ENCODE measurements at places on chromosomes 6 and 20.

GRCh38 chr6:79648328-79648727 is 17.2 kb downstream of the SH3BGRL2 start:
- DNase-seq: no peak

- DNase-seq: no peak
Measured at GRCh38 chr20:24211972-24212371, 223.4 kb upstream of the GGTLC1 start.

DNA sequence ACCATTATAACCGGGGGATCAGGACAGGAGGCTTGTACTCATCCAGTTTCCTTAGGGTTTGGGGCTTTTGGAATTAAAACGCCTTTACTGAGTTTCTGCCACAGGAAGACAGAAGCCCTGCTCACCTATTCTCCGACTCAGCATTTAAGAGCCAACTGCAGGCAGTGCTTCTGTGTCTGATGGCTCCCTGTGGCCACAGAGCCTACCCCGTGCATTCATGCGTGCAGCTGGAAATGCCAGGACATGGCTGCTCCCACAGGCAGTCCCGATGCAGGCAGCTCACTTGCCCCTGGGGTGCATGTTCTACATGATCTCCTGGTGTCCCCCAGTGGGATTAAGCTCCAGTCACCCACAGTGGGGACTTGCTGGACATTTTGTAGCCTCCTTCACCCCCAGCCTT is 22.2 kb downstream of the ZNF831 start:
- no peak for DNase-seq

DNA sequence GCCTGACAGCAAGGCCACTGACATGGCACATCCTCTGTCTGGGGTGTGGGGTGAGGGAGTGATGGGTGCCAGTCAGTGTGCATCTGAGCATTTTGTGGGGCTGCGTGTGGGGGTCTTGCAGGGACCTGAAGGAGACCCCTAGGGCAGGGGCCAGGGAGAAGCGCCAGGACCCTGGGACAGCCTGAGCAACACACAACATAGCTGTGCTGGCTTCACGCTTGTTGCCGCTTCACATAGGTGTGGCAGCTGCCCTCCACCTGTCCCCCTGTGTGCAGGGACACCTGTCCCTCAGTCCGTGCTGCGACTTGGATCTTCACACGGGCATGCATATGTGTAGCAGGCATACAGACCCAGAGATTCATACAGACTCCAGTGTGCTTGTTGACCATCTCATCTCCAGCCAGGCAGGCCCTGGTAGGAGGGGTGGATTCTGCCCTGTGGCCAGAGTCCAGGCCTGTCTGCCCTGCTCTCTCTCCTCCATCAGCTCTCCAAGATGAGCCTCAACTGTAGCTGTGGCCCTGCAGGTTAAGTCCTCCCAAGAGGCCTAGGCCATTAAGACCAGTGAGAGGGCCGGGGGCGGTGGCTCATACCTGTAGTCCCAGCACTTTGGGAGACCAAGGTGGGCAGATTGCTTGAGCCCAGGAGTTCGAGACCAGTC is 3.2 kb upstream of the NPBWR2 start:
- no peak for DNase-seq

DNA sequence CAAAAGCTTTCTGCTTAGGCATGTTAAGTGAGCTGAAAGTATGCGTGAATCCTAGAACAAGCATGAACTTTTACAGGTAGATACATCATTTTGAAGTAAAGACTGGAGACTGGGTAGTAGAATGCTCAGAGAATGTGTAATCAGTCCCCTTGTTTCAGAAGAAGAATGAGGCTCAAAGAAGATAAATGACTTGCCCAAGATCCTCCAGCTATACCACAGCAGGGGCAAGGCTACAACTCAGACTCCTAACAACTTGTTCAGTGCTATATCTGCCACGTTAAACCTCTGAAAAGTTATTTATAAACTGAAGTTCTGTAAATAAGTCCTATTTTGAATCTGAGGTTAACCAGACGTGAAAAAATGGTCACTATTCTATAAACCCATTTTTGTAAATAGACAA is 2.9 kb downstream of the RIPOR2 start:
- no peak for DNase-seq

- no peak for DNase-seq
Measured at GRCh38 chr6:170160031-170160627, 130.7 kb downstream of the DLL1 start.

GRCh38 chr6:110529907-110530306 is 53.5 kb upstream of the SLC22A16 start:
- DNase-seq: no peak

GRCh38 chr6:117034971-117035370 is 157.9 kb downstream of the RFX6 start:
- no peak for DNase-seq

GRCh38 chr6:122400121-122400450 is 634 bp downstream of the HSF2 start:
- no peak for DNase-seq

- DNase-seq: no peak
Measured at GRCh38 chr6:6629402-6629801, 40.9 kb downstream of the LY86 start.

GRCh38 chr20:13322198-13322597 is 101.1 kb downstream of the ISM1 start:
- no peak for DNase-seq

- no peak for DNase-seq
Measured at GRCh38 chr6:133503336-133503729, 262.2 kb downstream of the EYA4 start.

GRCh38 chr20:62723768-62724450 is 15.3 kb downstream of the NTSR1 start:
- no peak for DNase-seq

GRCh38 chr6:134047673-134048072 is 4.8 kb downstream of the SLC2A12 start:
- DNase-seq: no peak

GRCh38 chr6:148463671-148464070 is 121.0 kb downstream of the SASH1 start:
- DNase-seq: no peak

- DNase-seq: peak; percentile 28
Measured at GRCh38 chr20:32285621-32286371, 8.3 kb downstream of the KIF3B start.

DNA sequence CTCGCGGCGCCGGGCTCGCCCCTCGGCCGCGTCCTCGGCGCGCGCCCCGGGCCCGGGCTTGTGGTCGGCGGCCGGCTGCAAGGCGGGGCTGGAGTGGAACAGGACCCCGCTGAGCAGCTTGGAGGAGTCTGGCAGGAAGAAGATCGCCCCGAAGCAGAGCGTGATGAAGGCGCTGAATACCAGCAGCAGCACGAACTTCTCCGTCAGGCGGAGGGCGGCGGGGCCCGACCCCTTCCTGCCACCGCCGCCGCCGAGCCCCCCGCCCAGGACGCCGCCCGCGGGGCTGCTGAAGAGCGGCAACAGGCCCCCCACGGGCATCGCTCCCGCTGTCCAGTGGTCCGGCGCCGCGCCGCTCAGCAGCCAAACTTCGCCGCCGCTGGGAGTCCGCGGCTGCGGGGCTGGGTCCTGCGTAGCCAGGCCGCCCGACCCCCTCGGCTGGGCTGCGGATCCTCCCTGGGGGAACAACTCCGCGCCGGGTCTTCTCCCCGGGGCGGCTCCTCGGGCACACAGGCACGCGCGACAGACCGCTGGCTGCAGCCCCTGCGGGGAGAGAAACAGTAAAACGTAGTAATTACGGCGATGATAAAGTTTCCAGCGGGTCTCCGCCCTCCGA is 707 bp downstream of the MAN1A1 start:
- no peak for DNase-seq

DNA sequence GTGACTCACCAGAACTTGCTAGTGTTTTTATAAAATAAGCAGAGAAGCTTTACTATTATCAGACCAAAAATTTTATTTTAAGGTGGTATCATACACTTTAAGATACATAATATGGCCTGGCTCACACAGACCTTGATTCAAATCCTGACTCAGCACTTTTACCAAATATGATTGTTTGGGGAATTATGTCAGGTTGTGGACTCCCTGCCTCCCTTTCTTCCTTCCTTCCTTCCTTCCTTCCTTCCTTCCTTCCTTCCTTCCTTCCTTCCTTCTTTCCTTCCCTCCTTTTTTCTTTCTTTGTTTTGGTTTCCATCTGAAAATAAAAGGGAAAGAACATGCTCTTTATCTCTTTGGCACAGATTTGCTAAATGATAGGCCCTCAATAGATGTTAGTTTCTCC is 186.0 kb upstream of the MMS22L start:
- DNase-seq: no peak

DNA sequence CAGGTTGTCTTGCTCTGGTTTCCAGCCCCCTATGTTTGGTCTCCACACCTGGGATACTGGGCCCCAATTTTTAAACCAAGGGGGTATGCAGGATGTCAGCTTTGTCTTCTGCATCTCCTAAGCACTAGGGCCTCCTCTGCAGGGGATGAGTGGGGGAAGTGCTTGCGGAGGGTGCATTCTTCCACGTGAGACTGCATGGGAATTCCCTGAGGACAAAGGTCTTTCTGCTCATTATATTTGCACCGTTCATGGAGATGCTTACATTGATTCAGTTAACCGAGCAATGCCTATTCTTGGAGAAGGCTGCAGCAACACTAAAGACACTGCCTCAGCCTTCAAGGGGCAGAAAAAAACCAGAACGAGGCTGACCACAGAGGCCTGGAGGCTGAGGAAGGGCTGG is 45.4 kb downstream of the RAB44 start:
- no peak for DNase-seq

GRCh38 chr6:44966449-44967092 is 361.6 kb upstream of the RUNX2 start:
- no peak for DNase-seq

DNA sequence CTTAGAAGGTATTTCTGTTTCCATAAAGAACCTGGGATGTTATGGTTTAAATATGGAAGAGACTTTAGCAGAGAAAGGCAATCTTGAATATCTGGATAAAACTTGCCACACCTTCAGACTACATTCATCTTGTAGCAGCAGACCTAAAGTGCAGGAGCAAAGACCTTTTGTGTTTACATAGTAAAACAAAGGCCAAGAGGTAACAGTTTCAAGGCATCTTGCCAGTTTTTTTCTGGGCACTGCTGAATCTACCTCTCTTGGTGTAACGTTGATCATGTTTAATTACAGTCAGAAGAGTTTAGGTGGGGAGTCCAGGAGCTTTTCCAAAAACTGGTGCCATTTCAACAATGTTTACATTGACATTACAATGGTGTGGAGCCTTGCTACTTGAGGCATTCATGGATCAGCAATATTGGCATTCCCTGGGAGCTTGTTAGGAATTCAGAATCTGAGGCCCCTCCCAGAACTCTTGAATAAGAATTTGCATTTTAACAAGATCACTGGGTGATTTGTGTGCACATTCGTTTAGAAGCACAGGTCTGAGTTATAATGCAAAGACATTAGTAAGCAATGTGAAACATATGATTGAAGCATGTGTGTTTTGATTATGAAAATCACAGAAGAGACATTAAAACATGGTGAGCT is 94.5 kb downstream of the F13A1 start:
- no peak for DNase-seq

DNA sequence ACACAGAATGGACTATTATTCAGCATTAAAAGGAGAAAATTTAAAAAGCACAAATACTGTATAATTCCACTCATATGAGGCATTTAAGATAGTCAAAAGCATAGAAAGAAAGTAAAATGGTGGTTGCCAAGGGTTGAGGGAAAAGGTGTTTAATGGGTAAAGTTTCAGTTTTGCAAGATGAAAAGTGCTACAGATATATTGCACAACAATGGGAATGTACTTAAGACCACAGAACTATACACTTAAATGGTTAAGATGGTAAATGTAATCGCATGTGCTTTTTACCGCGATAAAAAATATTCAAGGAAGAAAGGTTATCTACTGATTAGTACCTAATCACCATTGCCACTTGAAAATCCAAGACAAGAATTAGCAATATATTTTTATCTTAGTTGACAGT is 71.8 kb upstream of the NOX3 start:
- no peak for DNase-seq

DNA sequence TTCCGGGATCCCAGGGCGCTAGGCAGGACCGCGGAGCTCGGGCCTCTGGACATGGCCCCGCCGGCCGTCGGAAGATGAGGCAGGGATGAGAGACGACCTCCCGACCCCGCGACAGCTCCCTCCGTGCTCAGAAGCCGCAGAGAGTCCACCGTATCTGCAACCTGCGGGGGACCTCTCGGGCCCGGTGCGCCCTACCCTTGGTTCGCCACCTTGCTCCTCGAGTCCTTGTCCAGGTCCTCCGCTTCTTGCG is 301 bp downstream of the PPP1R3D start:
- DNase-seq: no peak

DNA sequence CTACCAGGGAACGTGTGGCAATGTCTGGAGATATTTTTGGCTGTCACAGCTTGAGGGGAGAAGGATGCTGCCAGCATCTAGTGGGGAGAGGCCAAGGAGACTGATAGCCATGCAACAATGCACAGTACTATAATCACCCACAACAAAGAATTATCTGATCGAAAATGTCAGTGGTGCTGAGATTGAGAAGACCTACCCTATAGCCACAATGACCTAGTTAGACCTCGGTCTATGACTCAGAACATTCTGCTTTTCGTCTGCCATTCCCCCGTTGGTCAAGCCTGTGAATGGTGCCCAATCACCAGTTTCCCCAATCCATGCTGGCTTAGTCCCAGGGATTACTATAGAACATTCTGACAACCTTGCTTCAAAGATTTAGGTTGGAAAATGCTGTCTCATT is 93.5 kb downstream of the TMEM200A start:
- DNase-seq: no peak

- DNase-seq: no peak
Measured at GRCh38 chr6:64074981-64075380, 439.4 kb downstream of the PHF3 start.

GRCh38 chr20:40433341-40433861 is 255.6 kb downstream of the MAFB start:
- no peak for DNase-seq

GRCh38 chr6:2763876-2764540 is 1.2 kb upstream of the WRNIP1 start:
- DNase-seq: no peak

DNA sequence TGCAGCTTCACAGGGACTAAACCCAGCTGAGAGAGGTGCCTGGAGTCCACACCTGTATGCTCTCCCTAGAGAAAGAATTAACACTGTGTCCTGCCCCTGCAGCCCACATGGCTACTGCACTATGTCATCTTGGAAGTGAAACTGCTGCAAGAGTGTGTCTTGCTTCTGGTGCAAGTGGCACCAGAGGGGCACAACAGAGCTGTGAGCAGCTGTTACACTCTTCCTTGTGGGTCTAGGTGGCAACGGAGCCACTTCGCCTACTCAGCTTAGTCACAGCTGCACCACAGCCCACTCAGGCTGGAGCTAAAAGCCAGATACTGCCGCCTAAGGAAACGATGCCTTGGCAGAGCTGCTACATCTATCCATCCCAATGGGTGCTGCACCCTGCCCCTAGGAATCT is 391.4 kb downstream of the COL12A1 start:
- DNase-seq: no peak

Data from stimulated activated CD8-positive, alpha-beta memory T cell treated with anti-CD3 and anti-CD28 coated beads, Interleukin-15, amount 100 ng/mL, for 48 hours (primary cell).